ENCODE measurements at places on chromosomes 6 and 20. TPM values are rescaled to one million over a fixed set of nuclear protein-coding genes. Genes with fewer than 3 reads are reported as not detected.

Gene EYS
- polyA plus RNA-seq, result 0.46 TPM

DNA sequence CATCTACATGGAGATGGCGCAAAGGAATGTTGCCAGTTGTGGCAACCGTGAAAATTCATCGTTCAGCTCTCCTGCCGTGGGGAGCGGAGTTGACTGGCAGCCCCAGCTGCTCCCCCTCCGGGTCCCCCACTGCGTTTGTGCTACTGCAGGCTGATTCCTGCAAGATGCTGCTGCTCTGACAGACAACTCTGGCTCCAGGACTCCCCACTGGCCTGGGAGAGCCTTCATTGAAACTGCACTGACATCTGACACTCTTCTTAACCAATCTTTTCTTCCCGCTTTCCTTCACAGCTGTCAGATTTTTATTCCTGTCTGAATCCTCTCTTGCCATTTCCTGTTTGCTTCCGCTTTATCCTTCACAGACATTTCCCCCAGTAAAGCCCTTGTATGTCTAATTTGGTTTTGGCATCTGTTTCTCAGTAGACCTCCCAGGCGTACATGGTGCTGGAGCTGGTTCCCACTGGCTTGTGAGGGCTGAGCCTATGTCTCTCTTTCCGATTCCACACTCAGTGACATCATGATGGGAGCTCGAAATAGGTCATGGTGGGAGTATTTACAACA lies 9.5 kb upstream of the ATRN start:
- DNase-seq, result peak; percentile 42

Gene RSPO4
- 0.16 TPM for polyA plus RNA-seq

DNA sequence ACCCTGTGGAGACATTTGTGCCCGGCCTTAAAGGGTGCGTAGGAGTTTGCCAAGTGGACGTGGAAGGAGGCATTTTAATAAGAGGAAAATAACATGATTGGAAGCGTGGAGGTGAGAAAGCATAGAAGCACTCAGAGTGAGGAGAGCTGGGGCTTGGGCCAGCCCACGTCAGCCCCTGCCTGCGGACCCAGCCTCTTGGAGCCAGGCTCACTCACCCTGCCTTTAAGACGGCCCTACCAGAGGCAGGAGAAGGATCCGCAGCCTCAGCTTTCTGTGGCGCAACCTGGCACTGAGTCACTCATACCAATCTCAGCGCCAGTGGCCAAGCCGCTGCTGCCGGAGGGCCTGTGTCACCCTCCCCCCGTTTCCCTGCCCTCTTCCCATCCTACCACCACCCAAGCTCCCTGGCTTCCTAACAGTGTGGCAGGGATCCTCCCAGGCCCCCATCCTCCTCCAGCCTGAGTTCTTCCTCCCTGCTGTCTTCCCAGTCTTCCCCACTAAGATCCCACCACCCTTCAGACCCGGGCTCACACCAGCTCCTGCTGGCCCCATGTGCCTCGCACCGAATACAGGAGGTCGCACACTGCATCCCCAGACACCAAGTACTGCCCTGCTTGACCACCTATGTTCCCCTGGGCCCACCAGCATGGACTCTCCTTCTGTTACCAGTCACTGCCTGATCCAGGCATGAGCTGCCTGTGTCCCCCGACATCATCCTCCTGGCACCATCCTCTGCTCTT lies 285.2 kb downstream of the UST start:
- no peak for DNase-seq

- no peak for DNase-seq
These were observed 402.5 kb downstream of the CD83 start for GRCh38 chr6:14520029-14520428.

- DNase-seq, result no peak
These were observed 13.5 kb downstream of the PPP1R3G start for GRCh38 chr6:5098501-5099270.

GRCh38 chr20:53299831-53300230 lies 293.8 kb downstream of the ZNF217 start:
- no peak for DNase-seq

GRCh38 chr6:16503970-16504415 lies 257.3 kb downstream of the ATXN1 start:
- DNase-seq, result peak; percentile 78

Gene ZSCAN9
- 29.1 TPM for polyA plus RNA-seq

Gene LGSN
- polyA plus RNA-seq, result not detected

- DNase-seq, result no peak
These were observed 21.1 kb upstream of the ROS1 start for GRCh38 chr6:117446861-117447260.

- DNase-seq, result no peak
These were observed 6.7 kb downstream of the DTNBP1 start for GRCh38 chr6:15656145-15656544.

DNA sequence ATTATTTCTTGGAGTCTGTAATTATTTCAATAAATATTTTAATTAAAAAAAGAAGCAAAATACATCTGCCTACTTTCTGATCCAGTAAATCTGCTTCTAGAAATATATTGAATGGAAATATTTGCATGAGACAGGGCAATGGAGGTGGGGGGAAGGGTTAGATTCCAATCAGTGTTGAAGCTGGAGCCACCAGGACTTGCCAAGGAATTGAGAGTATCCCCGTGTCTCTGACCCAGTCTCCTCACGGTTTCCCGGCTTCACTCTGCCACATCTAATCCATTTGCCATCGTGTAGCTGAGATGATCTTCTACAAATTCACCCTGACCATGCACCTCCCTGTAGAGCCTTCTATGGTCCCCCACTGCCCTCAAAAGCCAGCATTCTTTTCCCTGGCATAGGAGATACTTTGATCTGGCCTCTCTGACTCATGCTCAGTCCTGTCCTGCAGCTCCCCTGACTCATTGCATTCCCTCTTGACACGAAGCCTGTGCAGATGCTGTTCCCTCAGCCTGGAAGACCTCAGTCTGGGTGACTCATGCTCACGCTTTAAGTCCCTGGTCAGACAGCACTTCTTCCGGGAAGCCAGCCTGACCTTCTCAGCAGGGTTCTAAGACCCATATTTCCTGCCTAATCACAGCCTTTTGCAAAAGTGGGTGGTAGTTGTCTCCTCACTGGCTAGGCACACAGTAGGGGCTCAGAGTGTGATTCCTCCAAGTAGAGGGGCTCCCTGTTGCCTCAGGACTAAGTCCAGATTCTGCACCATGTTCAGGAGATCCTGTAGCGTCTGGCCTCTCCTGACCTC lies 23.0 kb upstream of the FKBP1A start:
- DNase-seq, result peak; percentile 69

Gene TCF21
- 0.08 TPM for polyA plus RNA-seq

DNA sequence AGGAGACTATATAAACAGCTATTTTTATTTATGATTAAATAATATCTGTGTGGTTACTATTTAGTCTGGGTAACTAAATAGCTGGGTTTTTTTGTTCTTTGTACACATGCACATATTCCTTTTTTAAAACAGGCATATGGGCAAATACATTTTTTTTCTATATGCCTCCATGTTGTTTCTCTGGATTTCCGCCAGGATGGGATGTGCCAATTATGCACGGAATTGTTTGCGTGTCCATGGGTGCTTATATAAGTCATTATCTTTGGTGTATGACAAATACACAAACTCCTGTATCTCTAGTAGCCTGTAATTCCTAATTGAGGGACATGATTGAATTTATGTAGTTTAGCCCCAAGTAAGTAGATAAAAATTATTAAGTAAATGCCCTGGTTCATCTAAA lies 226.9 kb downstream of the BCKDHB start:
- DNase-seq, result no peak

DNA sequence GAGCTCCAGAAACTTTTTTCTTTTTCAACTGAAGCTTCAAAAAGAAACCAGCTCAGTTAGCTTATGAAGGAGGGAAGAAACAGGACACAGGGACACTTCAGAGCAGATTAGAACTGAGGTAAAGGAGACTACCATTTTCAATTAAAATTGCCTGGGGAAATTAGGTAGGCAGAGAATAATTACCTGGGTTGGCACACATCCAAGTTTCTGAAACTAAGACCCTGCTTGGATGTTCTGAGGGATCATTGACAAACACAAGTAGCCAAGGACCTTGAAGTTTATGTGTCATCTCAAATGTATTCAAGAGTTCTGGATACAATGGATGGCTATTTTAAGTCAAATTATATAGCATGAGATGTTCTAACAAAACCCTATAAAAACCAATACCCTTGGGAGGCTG lies 137.6 kb downstream of the PLCB4 start:
- no peak for DNase-seq

GRCh38 chr20:50215101-50215690 lies 24.6 kb downstream of the CEBPB start:
- DNase-seq, result no peak

GRCh38 chr6:157478926-157479325 lies 97.9 kb downstream of the ZDHHC14 start:
- no peak for DNase-seq

- no peak for DNase-seq
These were observed 35.4 kb downstream of the MDFI start for GRCh38 chr6:41673704-41674000.

Gene NSFL1C
- 66.7 TPM for polyA plus RNA-seq

GRCh38 chr6:23325065-23325464 lies 755.7 kb downstream of the HDGFL1 start:
- no peak for DNase-seq

- DNase-seq, result no peak
These were observed 82.7 kb upstream of the DUSP22 start for GRCh38 chr6:209432-210103.

Gene MYL9
- polyA plus RNA-seq, result 482 TPM

Gene NNAT
- 623 TPM for polyA plus RNA-seq

GRCh38 chr20:367486-367887 lies 13.1 kb upstream of the TRIB3 start:
- DNase-seq, result no peak

Gene ACTR5
- polyA plus RNA-seq, result 5.1 TPM

- DNase-seq, result no peak
These were observed 63.8 kb upstream of the EEF1E1 start for GRCh38 chr6:8166156-8166555.

Gene RRAGD
- 45.7 TPM for polyA plus RNA-seq

Gene BEND6
- 0.59 TPM for polyA plus RNA-seq

Gene MAP3K4
- polyA plus RNA-seq, result 22.8 TPM

Gene HTR1B
- not detected for polyA plus RNA-seq

GRCh38 chr6:142474531-142475289 lies 172.9 kb downstream of the ADGRG6 start:
- DNase-seq, result peak; percentile 52

GRCh38 chr6:16183187-16183664 lies 54.3 kb downstream of the MYLIP start:
- peak; percentile 87 for DNase-seq

DNA sequence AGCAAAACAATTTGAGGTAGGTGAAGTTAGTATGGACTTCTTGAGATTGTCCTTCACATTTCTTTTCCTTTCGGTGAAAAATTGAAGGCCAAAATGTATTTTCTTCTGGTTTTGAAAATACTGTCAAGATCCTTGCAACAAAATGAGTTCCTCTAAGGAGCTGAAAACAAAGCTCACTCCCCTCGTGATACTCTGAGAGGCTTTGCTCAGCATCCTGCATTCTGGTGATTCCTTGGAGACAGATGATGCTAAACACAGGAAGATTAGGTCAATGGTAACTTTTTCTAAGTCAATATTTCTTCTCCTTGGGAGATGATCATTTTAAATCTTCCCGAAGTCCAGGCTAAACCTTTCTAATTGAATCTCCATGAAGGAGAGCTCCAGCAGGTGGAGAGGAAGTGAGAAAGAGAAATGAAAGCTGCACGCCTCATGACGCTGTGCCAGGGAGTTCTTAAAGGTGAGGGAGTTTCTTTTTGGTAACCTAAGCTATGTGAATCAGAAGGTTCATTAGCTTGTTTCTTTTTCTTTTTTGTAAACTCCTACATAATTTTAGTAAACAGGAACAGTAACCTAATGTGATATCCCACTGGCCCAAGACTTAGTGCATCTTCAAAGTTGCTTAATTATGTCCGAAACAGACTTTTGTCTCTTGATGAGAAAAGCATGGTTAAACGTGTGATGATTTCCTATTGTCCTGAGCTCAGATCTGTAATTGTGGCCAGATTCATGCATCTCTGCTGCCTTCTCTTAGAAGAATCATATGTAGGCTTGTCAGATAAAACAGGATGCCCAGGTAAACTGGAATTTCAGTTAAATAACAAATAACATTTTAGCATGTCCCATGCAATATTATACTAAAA lies 15.0 kb downstream of the ESR1 start:
- no peak for DNase-seq

DNA sequence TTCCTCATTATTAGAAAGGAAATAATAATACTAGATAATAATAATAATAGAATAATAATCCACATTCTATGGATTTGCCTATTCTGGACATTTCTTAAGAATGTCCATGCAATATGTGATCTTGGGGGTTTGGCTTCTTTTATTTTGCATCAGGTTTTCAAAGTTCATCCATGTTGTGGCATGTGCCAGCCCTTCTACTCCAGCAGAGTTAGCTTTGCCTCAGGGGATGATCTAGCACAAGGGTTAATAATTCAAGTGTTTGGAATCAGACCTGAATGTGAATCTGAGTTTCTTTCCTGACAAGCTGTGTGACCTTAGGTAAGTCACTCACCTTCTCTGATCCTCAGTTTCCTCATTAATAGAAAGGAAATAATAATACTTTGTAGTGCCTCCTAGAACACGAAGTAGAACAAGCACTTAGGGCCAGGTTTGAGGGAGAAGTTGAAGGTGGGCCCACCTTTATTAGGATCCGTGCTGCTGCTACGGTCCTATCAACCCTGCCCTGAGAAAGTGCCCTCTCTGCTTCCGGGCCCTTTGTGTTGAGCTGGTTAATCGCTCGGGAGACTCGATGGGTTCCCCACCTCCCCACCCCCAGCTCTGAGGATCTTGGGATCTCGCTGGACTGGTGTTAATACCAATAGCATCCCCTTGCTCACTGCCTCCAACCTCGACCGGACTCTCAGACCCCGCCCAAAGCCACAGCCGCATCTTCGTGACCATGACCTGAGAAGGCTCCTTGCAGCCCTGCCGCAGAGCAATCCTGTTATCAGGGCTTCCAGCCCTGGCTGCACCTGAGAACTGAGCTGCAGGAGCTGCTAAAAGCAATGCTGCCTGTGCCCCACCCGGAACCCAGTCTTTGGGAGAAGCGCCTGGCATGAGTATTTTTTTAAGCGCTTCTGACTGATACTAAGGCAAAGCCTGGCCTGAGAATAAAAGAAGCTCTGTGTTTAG lies 26.9 kb downstream of the RBM38 start:
- DNase-seq, result no peak

Gene DNMT3B
- polyA plus RNA-seq, result 4.1 TPM

Gene KCNG1
- 0.44 TPM for polyA plus RNA-seq

GRCh38 chr6:121917834-121918559 lies 481.5 kb upstream of the HSF2 start:
- no peak for DNase-seq

DNA sequence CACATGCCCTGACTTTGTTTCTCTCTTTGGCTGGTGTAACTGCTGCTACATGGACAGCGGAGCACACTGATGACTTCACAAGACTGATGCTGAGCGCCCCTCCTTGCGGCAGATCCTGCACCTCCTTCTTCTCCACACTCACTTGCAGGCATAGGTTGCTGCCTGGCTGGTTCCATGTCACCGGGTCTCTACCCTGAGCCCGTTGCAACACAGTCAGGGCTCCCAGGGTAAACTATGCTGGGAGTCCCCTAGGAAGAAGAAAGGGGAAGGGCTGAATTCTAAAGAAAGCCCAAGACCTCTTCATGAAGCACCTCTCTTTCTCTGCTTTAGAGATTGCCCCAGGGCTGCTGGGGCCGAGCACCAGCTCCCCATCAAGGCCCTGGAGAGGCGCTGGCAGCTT lies 83.3 kb upstream of the DUSP22 start:
- DNase-seq, result no peak

Gene PI16
- polyA plus RNA-seq, result 42.4 TPM

- DNase-seq, result peak; percentile 64
These were observed 320.3 kb upstream of the DEFB112 start for GRCh38 chr6:50369996-50370395.
